CD4-positive, alpha-beta T cell treated with Interferon alpha-2 for 1 hour (primary cell): ENCODE measurements at places on chromosomes 3 and 15.
A peak's percentile ranks its signal among the peaks of the same experiment; 100 is the strongest.

DNA sequence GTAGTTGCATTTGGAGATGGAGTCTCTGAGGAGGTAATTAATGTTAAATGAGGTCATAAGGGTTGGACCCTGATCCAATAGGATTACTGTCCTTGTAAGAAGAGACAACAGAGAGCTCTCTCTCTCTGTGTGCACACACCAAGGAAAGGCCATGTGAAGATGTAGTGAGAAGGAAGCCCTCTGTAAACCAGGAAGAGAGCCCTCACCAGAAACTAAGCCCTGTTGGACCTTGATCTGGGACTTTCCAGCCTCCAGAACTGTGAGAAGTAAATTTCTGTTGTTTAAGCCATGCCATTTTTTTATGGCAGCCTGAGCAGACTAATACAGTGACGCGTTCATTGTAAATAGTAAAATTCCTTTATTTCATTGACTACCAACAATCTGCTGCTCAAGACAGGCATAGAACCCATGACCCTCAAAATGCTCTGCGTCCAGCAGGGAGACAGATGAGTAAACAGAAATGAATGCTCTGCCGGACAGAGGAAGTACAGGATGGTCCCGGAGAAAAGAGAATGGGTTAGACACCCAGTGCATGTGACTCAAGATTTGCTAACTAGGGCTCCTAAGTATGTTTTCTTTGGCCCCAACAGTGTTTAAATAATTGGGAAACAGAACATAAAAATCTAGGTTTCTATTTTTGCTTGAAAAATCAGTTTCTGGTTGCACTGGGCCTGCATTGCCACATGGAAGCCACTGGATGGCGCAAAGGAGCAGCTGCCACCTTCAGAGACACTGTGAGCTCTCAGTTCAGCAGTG is 37.9 kb upstream of the TNFAIP8L3 start:
- DNase-seq, result no peak

DNA sequence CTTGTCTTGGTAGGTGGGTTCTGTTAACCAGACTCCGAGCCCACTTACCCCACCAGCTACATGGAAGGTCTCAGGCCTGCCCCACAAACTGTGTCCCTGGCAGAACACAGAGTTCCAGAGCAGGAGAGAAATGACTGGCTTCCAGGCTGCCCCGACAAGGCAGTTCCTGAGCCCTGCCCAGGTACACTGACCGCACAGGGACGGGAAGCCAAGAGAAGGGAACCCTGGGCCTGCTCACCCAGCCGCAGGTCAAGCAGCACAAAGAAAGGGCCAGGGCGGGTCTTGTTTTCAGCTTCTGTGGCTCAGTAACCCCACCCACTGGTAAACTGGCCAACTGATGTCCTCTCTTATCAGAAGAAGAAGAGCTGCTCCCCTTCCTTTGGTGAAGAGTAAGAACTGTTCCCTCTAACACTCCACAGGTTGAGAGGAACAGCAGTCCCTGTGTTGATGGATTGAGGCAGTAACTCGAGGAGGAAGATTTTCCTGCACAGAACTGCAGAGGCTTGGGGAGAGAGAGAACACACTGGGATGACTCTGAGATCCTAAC is 68.4 kb downstream of the CRTC3 start:
- DNase-seq, result peak; percentile 37

DNA sequence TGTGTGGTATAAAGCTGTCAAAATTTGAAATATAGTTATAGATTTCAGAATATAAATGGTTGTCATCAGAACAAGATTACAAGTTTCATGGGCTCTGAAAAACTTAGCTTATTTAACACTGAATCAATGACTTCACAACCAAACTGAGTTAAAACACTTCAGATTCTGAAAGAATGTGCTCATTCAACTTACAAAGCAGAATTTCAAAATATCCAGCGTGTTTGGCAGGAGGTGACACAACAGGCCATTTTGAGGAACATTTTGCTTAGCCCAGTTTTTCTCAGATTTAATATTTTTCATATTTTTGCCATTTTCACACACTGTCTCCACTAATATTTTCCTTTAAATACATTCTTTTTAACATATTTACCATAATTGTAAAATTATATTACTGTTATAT is 781.1 kb downstream of the TUSC7 start:
- DNase-seq, result no peak

DNA sequence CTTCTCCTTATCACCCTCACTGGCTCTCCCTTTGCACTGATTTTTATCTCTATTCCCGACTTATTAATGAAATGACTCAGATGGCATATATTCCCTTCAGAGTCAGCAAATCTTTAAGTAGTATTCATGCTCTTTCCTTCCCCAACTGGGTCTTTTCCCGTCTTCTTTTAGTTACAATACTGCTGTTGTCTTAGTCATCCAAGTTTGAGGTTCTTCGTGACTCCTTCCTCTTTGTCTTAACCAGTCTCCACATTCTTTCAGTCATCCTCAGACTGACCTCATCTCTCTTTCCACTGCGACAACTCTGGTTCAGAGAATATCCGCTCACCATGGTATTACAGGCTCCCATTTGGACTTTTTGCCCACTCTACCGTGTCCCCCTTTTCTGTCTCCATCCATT is 12.4 kb downstream of the WDR5B start:
- DNase-seq, result no peak

GRCh38 chr3:5078151-5078550 is 43.9 kb upstream of the ARL8B start:
- DNase-seq, result no peak

GRCh38 chr3:55870594-55870993 is 383.5 kb upstream of the WNT5A start:
- no peak for DNase-seq

- DNase-seq, result no peak
Observed at GRCh38 chr3:151093905-151094304, 8.4 kb downstream of the MED12L start.

GRCh38 chr3:196314597-196314996 is 3.4 kb downstream of the DYNLT2B start:
- DNase-seq, result no peak

DNA sequence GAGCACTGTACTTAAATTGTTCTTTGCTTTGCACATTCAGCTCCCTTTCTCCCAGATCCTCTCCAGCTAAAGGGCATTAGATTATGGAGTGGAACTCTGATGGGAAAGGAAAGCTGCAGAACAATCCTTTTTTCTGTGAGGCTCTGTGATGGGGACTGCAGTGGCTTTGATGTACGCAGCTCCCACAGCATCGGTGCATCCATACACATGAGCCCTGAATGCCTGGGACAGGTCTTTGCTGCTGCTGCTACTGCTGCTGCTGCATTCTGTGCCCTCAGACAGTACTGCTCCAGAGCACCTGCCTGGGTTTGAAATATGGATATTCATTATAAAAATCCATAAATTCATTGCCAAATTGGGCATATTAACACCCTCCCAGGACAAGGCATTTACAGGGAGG is 164.4 kb downstream of the WDR76 start:
- DNase-seq, result no peak

DNA sequence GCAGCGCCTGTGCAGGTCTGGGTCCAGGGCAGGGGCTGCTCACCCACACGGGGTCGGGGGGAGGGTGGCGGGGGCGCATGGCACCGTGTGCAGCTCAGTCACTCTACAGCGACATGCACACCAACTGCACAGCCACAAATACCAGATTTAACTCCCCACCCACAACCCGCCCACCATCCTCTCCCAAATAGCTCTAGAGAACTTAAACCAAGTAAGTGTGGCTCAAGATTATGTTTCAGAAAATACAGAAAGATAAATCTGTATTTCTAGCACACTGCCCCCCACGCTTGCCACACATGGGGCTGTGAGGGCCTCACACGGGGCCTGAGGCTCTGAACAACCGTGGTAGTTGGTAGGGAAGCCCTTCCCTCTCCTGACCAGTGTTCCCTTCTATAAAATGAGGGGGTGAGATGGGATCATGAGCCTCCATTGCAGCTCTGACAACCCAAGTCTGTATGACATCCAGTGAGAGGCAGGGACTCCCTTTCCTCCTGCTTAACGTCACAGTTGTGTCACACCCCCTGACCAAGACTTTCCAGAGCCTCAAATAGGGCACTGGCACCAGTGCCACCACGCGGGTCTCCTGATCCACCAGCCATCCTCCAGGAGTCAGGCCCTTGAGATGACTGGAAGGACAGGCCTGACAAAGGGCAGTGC is 23.1 kb downstream of the POC1A start:
- no peak for DNase-seq

- DNase-seq, result no peak
Observed at GRCh38 chr15:48091522-48091921, 29.3 kb upstream of the SLC24A5 start.

GRCh38 chr15:90561344-90562244 is 31.9 kb downstream of the CRTC3 start:
- DNase-seq, result peak; percentile 74

DNA sequence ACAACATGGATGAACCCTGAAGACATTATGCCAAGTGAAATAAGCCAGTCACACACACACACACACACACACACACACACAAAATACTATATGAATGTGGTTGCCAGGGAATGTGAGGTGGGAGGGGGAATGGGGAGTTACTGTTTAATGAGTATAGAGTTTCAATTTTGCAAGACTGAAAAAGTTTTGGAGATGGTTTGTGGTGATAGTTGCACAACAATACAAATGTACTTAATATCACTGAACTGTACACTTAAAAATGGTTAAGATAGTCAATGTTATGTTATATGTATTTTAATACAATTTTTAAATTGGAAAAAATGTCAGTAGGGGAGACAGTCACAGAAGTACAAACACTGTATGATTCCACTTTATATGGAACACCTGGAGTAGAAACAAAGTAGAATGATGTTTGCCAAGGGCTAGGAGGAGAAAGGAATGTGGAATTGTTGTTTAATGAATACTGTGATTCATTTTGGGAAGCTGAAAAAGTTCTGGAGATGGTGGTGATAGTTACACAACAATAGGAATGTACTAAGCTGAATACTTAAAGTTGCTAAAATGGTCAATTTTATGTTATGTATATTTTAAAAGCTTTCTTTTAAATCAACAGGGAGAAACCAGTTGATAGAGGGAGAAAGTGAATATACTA is 76.6 kb downstream of the RPL39L start:
- no peak for DNase-seq

DNA sequence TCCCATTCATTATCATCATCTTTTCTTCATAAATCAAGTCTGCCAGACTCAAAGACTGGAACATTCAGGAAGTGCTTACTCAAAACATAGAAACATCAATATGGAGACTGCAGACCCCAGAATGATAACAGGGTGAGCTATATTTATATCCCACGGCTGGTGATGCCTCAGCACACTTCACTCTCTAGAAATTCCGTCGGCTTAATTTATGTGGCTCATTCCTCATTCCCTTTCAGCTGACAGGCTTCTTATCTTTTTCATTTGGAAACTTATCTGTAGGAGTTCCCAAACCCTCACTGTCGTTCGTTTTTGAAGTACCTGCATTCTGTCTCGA is 45.5 kb downstream of the RFTN1 start:
- no peak for DNase-seq

DNA sequence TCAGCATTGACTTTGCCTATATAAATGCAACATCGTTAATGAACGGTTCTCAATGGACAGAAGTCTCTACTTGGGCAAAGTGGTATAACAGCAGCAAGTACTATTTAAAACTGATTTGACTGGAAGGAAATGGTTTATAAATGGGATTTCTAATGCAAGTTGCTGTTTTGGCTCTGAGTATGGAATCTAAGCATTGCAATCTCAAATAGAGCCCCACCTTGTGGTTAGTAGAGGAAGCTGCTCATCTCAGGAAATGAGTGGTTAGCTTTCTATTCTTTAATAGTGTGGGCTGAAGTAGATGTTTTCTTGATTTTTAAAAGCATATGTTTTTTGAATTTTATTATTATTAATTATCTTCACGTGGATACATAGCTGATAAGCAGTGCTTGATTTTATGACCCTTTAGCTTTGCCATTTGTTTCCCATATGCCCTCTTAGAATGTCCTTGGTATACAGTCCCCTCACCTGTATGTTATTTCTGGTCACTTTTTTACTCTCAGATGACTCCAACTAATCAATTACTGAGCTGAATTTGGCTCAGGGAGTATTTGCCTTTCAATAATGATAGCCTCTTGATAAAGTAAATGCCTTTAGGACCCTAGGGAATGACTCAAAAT is 67.1 kb downstream of the OXSM start:
- peak; percentile 14 for DNase-seq

- no peak for DNase-seq
Observed at GRCh38 chr3:129552287-129553050, 9.5 kb downstream of the H1-8 start.

GRCh38 chr3:8282541-8283165 is 219.0 kb upstream of the LMCD1 start:
- no peak for DNase-seq

GRCh38 chr15:69298697-69299441 is at the start of gene PAQR5:
Gene PAQR5, plus strand, starts transcription at chr15:69298912. Its CDS starts 61,169 bp downstream, at chr15:69360081.
- no peak for DNase-seq

GRCh38 chr3:33918126-33918756 is 119.8 kb downstream of the PDCD6IP start:
- DNase-seq, result no peak

DNA sequence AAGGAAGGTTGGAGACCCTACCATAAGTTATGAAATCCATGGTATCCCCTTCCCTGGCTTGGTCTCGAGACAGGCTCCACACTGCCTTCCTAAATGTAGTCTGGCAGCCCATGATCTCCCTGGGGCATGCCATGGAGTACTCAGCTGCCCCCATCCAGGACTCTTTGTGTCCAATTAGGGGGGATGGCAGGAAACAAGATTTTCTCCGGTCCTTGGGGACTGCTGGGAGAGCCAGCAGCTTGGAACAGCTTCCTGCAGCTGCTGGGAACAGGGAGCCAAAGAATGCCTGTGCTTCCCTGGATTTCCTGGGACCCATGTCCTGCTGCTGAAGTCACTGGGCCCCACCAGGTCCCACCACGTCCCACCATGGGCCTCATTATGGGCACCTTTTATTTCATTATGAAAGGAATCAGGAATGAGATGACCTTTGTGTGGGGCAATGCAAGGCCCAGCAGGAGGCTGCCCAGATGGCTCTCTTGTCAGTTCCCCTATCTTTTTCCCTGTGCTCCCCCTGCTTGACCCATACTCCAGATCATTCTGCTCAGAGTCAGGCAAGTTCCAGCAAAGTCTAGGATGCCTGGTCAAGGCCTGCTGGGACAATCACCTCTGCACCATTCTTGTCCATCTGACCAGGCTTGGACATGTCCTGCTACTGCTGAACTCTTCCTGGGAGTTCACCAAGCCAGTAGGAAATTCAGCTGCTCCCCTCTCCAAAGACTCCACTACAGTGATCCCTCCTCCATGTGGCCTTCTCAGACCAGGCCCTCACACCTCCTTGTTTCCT is 15.0 kb upstream of the DAG1 start:
- DNase-seq, result no peak

- no peak for DNase-seq
Observed at GRCh38 chr15:41043276-41043951, 72.7 kb downstream of the INO80 start.

GRCh38 chr3:160129459-160130061 is 95.7 kb upstream of the C3orf80 start:
- DNase-seq, result no peak
